ENCODE measurements at places on chromosomes 16 and 17. TPM values are rescaled to one million over a fixed set of nuclear protein-coding genes. Genes with fewer than 3 reads are reported as not detected.

CASKIN2 gene
- total RNA-seq, result 32.6 TPM

SDK2 gene
- total RNA-seq, result 16.5 TPM

GNG13 gene
- total RNA-seq, result not detected

DNA sequence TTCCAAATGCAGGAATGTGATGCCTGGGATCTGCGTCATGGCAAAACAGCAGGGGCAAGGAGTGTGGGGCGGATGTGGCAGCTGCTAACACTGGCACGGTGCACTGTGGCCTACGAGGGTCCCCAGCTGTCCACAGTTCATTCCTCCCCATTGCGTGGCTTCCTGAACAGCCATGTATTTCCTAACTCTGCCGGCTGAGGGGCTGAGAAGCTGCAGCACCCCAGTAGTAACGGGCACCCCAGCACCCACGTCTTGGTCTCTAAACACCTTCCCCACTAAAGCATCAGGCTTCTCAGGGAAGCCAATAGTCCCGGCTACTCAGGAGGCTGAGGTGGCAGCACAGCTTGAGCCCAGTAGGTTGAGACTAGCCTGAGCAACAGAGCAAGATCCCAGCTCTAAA is 47.6 kb downstream of the LMF1 start:
- DNase-seq, result no peak

GRCh38 chr16:19748389-19749168 is 30.5 kb downstream of the IQCK start:
- no peak for DNase-seq

DNA sequence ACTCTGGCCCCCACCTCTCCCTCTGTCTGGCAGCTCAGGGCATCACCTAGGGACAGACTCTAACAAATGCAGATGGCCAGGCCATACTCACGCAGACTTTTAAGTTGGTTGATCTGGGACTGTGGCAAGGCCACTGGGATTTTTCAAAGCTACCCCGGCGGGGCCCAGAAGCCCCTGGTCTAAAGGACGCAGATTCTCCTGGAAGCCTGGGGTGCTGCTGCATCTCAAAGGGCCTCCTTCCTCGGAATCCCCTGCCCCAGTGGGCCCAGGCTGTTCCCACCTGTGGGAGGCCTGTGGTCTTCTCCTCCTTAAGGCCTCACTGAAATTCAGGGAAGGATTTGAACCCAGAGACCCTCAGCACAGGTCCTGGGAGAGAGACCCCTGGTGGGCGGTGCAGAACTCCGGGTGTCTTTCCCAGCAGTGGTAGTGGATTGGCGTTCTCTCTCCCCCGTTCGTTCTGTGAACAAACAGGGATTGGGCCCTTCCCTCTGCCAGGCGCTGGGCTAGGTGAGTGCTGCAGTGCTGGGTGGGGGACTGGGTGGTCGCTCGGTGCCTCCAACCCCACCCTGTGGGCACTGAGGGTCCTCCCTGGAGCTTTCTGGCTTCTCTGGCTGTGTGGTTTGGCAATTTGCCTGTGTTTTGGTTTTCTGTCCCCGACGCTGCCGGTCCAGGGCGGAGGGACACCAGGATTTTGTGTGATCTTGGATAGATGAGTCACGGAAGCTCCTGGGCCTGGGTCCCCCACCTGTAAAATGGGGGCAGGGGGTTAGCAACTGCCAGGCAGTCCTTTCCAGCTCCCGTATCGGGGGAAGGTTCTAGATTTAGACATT is 160.5 kb upstream of the GSE1 start:
- no peak for DNase-seq

- DNase-seq, result no peak
These were observed 363.3 kb downstream of the XYLT1 start for GRCh38 chr16:17107450-17107849.

DNA sequence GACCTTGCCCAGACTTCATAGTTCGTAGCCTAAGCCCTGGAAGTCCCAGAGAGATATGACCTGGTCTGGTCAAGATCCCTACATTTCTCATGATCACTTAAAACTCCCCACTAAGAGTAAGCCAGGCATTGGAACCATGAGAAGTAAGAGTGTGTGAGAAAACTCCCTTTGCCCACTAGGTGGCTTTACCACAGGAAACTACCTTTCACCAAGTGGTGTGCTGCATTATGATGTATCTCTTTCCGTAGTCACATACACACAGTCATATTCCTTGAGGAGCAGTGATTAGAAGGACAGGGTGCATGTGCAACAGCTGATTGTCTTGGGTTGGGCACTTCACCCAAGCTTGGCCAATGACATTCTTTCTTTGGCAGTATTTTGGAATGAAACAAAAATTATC is 639.3 kb downstream of the KCNJ2 start:
- DNase-seq, result no peak
